ENCODE measurements at places on chromosomes 12 and 14. TPM values are rescaled to one million over a fixed set of nuclear protein-coding genes. Genes with fewer than 3 reads are reported as not detected.

- DNase-seq = no peak
Measured at GRCh38 chr12:103780093-103780440, 61.0 kb downstream of the NT5DC3 start.

- DNase-seq = no peak
Measured at GRCh38 chr12:69161829-69162228, 77.5 kb upstream of the CPSF6 start.

DNA sequence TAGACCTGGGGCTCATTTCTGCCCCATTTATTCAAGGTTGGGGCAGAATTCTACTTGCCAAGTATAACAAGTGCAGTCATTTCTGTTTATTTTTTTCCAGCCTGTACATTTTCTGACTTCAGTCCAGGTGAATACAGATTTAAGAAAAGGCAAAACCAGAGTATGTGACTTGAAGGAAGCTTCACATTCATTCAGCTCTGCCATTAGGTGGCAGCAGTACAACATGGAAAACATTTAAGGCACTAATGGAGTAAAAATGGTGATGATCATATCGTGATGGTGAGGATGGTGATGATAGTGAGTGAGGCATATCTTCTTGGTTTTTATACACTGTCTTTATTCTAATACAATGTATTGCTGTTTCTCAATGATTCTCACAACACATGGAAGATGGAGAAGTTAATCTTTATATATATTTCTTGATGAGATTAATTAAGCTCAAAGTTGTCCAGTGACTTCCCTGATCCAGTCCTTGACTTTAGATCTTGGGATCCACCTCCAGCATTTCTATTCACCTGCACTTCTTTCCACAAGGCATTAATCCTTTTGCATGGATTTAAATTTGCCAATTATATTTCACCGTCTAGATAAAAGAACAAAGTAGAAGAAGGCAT, 176.7 kb upstream of the SEL1L start:
- DNase-seq = no peak

Gene C12orf42
- 1.4 TPM for total RNA-seq

Gene CCND2
- total RNA-seq = 123 TPM

Gene C12orf56
- total RNA-seq = not detected

Gene SCN8A
- 142 TPM for total RNA-seq

GRCh38 chr12:50927766-50928224, 24.5 kb upstream of the HIGD1C start:
- no peak for DNase-seq

Gene VRK1
- total RNA-seq = 27.3 TPM

GRCh38 chr12:113063396-113064350, 7.1 kb downstream of the DTX1 start:
- DNase-seq = no peak

- DNase-seq = no peak
Measured at GRCh38 chr14:98417001-98417400, 855.0 kb downstream of the BCL11B start.

GRCh38 chr12:79453820-79454219, 236.9 kb downstream of the PAWR start:
- DNase-seq = no peak

Gene GPD1
- total RNA-seq = 5.5 TPM

DNA sequence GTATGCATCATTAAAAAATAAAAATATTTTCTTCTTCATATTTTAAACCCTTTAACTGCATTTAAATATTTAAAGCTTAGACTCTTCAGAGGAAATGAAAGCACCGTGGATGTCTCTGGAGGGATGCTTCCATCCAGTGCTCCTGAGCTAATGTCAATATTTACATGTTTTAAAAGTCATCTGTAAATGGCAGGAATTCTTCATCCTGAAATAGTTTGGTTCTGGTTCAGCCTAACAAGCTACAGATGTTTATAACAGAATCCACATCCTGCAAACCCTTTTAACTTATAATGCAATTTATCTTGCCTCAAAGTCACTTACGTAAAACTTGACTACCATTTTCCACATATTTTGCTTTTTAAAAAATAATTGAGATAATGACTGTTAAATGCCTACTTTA, 1207.3 kb downstream of the SLC16A7 start:
- DNase-seq = no peak

Gene TGM1
- total RNA-seq = 5.4 TPM

Gene CEP128
- 9.7 TPM for total RNA-seq

DNA sequence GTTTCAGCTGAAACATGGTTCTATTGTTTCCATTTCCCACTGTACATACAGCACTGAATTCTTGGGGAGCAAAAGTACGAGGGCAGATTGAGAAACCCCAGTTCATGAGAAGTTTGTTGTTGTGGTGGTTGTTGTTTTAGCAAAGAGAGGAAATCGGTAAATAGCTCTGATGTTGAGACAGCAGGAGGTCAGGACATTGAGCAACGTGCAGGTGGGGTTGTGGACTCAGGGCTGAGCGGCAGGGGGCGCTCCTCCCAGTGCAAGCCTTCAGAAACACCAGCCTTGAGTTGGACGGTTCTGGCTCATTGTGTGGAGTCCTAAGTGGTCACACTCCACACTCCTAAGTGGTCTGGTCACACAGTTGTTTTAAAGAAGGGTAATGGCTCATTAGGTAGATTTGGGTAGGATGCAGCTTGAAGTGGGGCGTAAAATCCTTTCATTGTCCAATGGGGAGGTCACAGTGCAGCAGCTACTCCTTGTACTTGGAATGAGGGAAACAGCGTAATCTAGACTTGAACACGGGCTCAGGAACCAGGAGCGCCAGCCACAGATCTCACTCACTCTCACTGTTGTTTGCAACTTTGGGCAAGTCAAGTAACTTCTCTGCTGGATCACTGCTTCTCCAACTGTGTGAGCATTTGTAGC, 14.5 kb upstream of the PWP1 start:
- DNase-seq = no peak

DNA sequence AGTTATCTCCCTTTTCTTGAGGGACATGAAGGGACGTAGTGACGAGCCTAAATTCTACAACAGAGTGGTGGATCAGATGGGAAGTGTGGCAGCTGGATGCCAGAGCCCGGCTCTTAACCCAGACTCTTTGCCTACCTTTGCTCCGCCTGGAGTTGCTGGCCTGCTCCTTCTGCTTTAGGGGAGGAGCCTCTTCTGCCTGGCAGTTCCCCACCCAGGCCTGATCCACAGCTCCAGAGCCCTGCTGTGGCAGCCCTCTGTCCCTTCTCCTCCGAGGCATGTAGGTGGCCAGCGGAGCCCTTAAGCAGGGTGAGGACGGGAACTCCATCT, 2.3 kb upstream of the PRPH start:
- no peak for DNase-seq

Gene PIANP
- 72.4 TPM for total RNA-seq

DNA sequence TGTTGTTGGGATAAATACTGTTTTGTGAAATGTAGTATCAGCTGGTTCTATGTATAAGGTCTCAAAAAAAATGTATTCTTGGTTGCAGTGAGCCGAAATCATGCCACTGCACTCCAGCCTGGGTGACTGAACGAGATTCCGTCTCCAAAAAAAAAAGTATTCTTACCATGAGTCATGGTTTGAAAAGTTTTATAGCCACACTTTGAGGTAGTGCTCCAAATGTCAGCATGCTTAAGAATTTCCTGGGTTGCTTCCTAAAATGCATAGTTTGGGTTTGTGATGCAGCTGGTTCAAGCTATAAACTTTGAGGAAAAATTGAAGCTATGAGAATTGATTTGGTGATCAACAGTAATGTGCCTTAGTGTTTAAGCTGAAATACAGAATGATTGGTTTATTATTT, 48.0 kb downstream of the ETNK1 start:
- no peak for DNase-seq

Gene TMEM63C
- total RNA-seq = 54.9 TPM

DNA sequence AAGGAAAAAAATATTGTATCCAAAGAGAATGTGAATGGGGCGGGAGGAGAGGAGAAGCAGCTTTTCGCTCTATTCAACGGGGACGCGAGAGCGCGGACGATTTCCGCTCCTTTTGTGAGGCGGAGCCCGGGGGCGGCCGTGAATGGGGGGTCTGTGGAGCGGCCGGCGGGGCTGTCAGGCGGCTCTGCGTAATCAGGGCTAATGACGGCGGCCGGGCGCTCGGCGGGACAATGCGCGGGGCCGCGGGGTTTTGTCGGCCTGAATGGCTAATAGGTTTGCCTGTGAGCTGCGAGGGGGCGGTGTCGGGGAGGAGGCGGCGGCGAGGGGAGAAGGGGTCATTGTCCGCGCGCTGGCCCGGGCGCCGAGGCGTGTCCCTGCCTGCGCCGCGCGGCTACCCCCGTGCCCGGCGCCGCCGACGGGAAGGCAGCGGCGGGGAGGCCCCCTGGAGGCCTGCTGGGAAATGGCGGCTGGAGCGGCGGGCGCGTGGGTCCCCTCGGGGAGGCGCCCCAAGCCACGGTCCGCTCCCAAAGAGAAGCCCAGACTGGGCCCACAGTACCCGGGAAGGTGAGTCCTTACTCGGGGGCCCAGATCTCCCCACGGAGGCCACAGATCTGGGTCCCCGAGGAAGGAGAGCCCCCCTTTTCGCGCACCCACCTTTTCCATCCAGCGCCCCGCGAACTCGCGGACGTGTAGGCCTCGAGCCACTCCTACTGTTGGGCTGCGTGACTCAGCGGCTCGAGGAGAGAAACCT, 6.0 kb downstream of the SIX6 start:
- DNase-seq = no peak

GRCh38 chr14:24924544-24924943, 125.4 kb downstream of the STXBP6 start:
- no peak for DNase-seq

- no peak for DNase-seq
Measured at GRCh38 chr12:122004633-122005071, 17.0 kb upstream of the BCL7A start.

GRCh38 chr12:120416490-120417216, 21.3 kb upstream of the COX6A1 start:
- no peak for DNase-seq

GRCh38 chr12:59887178-59887577, 291.3 kb downstream of the SLC16A7 start:
- DNase-seq = no peak

DNA sequence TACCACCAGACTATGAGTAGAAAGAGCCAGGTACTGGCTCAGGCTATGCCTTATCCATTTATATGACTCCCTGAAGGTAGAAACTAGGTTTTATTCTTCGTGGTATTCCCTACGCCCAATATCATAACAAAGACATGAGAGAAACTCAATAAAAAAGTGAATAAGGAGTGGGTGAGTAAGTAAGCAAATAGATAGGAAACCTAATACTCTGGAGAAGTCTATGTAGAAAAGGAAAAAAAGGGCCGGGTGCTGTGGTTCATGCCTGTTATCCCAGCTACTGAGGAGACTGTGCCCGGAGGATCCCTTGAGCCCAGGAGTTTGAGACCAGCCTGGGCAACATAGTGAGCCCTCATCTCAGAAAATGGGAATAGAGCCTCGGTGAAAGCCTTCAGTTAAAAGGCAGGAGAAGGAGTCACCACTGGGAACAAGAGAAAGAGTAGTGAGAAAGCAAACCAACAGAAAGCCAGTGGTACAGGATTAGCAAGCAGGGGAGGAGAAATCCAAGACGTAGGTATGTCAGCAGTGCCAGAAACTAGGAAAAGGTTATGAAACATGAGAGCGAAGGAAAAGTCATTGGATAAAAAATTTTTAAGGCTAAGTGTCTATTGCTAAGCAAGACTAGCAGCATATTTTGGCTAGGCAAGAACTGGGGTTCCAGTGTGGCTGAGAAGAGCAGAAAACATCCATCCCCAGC, 6.0 kb upstream of the OR6J1 start:
- no peak for DNase-seq

- DNase-seq = no peak
Measured at GRCh38 chr14:101823511-101824120, 62.1 kb downstream of the PPP2R5C start.

Gene MANSC4
- total RNA-seq = 0.42 TPM

DNA sequence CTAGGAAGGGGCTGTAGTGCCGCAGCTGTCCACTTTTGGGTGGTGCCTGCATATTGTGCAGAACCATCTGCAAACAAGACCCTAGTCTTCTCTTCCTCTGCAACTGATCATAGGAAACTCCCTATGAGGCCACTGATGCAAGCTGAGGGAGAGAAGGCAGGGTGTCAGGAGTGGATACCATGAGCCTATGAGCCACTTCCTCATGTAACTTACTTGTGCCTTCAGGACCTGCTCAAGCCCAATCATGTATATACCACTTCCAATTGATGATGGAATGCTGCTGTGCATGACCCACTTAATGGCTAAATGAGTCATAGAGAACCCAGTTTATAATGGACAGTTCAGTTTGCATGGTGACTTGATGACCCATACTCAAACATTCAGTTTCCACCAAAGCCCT, 107.9 kb downstream of the ALG10B start:
- DNase-seq = no peak

Gene PPHLN1
- 62.0 TPM for total RNA-seq

- no peak for DNase-seq
Measured at GRCh38 chr12:120240495-120240833, 25.1 kb downstream of the PXN start.

DNA sequence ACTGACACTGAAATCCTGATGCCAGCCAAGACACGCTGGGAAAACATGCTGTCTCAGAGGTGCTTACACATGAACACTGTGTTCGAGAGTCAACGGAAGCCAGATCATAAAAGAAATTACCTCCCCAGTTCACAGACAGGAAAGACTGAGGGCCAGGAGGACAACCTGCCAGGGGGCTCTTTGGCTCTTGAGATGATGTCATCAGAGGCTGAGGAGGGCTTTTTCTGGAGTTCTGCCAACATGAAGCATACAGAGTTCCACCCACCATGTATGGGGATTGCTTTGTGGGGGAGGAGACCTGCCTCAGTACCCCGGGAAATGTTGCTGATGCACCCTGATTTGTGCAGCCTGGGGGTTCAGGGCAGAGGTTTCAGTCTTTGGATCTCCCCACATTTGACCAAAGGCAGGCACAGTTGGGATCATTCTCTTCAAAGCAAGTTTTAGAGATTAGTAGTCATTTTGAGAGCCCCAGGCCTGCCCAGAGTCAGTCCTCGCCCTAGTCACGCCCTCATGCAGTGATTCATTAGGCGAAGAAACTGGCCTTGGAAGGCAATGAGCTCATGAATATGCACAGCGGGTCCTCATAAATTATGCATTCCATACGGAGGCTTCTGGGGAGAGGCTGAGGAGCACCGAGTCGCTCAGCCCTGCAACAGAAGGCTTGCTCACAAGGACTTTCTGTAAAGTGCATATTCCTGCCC, 34.9 kb upstream of the EML1 start:
- no peak for DNase-seq

DNA sequence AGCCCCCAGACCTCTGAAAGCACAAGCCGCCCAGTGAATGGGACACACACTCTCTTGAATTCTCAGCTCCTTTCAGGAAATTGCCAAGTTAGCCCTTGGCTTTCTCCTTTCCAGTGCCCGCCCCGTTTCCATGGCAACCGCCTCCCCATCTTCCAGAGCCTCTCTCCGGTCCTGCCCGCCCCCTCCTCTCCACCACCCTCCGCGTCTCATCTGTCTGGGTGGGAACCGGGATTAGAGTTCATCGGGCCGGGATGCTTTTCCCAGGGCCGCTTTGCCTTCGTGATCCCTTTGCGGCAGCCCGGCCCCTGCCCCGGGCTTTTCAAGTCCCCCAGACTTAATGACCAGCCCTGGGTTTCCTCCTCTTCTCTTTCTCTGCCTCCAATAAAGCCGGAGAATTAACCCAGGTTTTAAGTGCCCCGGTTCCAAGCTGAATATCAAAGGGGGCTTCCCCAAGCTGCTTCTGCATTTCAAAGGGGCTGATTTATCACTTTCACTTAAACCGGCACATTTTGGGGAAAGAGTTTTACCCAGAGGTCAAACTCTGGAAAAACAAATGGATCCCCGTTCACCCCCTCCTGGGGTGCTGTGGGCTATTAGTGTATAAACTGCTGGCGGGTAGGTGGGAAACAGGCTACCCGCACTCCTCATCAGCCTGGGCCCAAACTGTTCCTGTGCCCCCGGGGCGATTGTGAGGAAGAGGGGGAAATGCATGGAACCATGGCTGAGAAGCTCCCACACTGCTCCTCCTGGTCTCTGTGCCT, 101.7 kb downstream of the ZFP36L1 start:
- DNase-seq = peak; percentile 77

Gene RDH5
- total RNA-seq = 6.0 TPM
